Stimulated activated CD8-positive, alpha-beta memory T cell treated with anti-CD3 and anti-CD28 coated beads, Interleukin-15, amount 100 ng/mL, for 1 hour (primary cell): ENCODE measurements at places on chromosomes 13 and 19.

GRCh38 chr13:24541127-24541475 lies 28.5 kb upstream of the PARP4 start:
- no peak for DNase-seq

- DNase-seq, result no peak
These were observed 6.8 kb upstream of the RGL3 start for GRCh38 chr19:11425719-11426457.

GRCh38 chr19:10701955-10702525 lies 801 bp downstream of the QTRT1 start:
- no peak for DNase-seq

GRCh38 chr13:50664951-50665350 lies 178.5 kb downstream of the DLEU7 start:
- DNase-seq, result no peak

DNA sequence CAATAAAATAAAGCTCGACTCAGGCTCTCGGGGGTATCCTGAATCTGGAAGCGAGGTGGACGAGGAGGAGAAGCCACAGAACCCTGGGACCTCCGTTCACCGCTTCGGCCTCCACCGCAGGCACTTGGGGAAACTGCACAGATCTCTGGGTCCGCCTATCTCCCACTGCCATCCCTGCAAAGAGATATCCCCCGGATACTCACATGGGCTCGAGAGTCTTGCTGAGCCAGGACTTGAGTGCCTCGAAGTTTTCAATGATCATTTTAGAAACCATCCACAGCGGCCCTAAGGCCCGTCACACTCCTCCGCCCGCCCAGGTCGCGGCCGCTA lies 589 bp downstream of the RBM26 start:
- DNase-seq, result no peak

DNA sequence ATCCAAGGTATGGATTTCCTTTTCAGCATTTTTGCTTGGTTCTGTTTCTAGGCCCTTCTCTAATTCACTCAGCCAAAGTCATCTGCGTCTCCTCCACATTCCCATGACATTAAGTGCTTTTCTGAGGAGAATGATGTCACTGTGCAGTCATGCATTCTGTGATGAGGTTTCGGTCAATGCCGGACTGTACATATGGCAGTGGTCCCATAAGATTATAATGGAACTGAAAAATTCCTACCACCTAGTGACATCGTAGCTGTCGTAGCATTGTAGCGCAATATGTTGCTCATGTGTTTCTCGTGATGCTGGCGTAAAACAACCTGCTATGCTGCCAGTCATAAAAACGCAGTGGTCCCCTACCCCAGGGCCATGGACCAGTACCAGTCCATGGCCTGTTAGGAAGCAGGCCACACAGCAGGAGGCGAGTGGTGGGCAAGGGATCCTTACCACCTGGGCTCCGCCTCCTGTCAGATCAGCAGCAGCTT lies 63.4 kb upstream of the TNFRSF19 start:
- no peak for DNase-seq

DNA sequence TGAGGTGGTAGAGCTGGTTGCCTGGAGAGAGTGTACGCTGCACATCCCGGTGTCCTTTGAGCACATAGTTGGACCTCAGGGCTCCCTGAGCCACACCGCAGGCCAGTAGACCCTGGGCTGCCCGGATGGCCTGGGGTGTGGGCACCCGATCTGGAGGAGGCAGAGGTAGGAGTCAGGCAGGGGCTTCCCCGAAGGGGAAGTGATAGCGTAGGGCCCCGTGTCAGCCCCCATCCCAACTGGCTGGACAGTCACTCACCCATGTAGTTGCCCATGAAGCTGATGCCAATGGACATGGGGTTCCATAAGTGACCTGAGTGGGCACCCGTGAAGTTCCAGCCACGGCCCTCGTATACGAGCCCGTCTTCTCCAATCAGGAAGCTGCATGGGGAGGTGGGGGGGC lies 3.6 kb downstream of the PGLYRP1 start:
- no peak for DNase-seq

GRCh38 chr13:112137144-112137543 lies 70.2 kb downstream of the SOX1 start:
- DNase-seq, result no peak

DNA sequence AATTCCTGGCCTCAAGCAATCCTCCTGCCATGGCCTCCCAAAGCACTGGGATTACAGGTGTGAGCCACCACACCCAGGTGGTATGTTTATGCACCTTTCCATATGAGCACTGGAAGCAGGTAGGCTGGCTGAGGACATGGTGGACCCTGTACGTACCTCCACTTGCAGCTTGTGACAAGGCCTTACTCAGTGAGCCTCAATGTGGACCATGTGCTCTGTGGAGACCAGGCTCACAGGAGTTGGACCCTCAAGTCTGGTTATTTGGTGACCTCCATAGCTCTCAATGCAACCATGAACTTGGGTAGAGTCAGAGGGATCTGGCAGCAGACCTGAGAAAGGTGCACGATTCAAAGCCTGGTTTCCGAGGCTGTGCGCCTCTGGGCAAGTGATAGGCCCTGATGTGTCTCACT lies 5.5 kb downstream of the ACP4 start:
- no peak for DNase-seq

GRCh38 chr13:77338961-77339401 lies 12.1 kb upstream of the MYCBP2 start:
- no peak for DNase-seq

DNA sequence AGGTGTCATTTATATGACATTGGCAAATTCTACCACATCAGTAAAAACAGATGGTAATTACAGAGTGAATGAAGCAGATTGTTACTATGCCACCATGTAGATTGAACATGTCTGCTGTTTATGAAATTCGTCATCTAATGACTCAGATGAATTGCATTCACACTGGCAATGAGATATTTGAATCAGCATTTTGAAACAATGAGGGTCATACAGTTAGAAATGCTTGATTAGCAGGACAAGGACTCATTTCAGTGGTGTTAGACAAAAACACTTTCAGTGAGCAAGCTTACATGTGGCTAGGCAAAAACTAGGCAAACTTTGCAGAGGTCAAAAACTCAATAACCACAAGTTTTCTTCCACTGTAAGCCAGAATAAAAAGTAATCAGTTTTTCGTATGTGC lies 1165.0 kb downstream of the SLITRK1 start:
- DNase-seq, result no peak

DNA sequence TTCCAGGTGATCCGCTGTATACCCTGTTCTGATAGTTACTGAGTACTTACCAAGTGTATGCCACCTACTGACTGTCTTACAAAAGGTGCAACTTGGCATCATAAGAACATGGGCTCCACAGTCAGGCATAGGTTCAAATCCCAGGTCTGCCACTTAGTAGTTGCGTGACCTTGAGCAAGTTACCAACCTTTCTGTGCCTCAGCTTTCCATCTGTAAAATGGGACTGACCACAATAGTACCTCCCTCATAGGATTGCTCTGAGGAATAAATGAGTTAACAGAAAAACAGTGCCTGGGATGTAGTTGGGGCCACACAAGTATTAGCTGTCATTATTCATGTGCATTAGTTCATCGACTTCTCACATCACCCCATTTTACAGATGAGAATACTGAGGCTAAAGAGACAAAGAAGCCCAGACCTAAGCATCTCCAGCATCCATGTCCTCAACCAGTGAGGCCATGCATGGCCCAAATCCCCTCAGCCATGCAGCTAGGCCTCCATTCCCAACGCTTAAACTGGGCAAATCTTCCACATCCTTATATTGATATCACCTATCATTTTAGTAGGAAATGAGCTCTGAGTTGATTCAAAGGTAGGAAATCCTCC lies 51.3 kb upstream of the UBE2L5 start:
- no peak for DNase-seq

- no peak for DNase-seq
These were observed 176.8 kb upstream of the ZNF507 start for GRCh38 chr19:32168606-32169005.

GRCh38 chr13:105567951-105568525 lies 967.4 kb downstream of the EFNB2 start:
- no peak for DNase-seq

- no peak for DNase-seq
These were observed 1.6 kb downstream of the ARRDC2 start for GRCh38 chr19:18009412-18010066.

GRCh38 chr19:7850945-7851622 lies 21.1 kb downstream of the EVI5L start:
- DNase-seq, result no peak

GRCh38 chr19:29664753-29665214 lies 477 bp upstream of the PLEKHF1 start:
- DNase-seq, result no peak
